ENCODE measurements at places on chromosomes 3 and 15.
A peak's percentile ranks its signal among the peaks of the same experiment; 100 is the strongest.

DNA sequence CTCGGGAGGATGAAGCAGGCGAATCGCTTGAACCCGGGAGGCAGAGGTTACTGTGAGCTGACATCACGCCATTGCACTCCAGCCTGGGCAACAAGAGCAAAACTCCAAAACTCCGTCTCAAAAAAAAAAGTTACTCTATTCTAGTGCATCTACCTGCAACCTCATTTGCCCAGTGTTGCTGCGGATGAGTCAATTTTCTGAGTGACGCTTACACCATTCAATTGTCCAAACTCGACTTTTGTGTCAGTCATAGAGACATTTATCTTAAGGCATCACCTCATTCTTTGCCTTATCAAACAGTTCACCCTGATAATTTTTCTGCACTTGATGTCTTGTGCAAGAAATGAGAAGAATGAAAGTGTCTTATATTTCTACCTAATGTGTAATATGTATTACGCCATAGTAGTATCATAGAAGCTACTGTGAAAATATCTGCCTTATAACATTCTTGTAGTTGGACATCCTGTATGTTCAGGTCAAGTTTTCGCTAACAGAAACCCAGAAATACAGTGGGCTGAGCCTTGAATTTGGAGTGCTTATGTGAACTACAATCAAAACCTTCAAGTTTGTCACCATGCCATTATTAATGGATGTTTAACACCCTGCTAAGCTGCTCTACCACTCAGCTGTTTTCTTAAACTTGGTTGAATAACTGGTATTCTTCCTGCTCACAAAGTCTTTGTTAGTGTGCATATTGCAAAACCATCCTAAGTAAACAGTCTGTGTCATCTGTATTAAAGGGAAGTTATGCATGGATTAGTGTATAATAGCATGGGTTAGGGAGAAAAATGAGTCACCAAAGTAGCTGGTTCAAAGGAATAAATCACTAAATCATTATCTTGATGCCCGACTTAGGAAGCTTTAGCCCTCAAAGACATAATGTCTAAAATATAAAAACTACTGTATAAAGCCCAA lies 531.0 kb upstream of the NR2F2 start:
- DNase-seq, result no peak

DNA sequence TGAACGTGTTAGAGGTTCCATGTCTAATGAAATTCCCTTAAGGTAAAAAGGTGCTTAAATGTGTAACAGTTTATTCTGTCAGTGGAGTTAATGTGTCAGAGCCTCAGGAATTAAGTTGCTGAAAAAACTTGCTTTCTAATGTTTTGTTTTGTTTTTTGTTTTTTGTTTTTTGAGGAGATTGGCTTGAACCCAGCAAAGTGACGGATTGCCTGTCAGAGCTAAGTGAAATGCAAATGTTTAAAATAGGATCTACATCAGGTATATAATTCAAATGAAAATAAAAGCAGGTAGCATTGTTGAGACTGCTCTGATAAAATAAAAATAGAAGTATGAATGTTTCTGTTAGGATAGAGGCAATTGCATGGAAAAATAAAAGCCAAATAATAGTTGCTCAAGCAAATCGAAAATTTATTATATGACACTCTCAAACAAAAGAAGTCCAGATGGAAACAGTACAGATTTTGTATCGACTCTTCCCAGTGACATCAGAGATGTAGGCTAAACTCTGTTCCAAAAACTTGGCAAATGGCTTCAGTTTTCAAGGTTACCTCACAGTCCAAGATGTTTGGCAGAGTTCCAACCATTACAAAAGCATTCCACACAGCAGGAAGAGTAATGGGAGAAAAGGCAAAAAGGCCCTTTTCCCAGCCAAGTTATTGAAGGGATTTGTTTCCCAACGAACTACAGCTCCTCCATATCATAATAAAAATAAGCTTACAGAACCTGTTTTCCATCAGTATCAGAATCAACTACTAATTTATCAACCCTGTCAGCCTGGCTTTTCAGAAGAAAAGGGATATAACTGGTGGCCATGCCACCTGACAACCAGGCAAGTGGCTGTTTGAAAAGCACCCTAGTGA lies 291.0 kb downstream of the TBL1XR1 start:
- no peak for DNase-seq

DNA sequence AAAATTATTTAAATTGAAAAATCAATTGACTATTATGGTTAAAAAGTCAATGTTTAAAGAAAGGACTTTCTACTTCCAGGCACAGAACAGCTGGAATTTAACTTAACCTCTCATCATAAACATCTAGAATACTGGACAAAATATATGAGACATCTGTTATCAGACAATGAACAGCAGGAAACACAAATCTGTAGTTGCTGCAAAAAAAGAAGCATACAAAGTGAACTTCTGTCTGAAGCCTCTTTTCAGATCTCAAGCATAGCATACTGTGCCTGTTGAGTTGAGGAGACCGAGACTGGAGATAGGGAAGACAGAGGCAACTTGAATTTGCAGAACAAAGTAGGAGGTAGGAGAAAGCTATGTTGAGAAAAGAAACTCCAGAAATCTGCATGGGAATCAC lies 140.0 kb upstream of the CBLB start:
- DNase-seq, result no peak

DNA sequence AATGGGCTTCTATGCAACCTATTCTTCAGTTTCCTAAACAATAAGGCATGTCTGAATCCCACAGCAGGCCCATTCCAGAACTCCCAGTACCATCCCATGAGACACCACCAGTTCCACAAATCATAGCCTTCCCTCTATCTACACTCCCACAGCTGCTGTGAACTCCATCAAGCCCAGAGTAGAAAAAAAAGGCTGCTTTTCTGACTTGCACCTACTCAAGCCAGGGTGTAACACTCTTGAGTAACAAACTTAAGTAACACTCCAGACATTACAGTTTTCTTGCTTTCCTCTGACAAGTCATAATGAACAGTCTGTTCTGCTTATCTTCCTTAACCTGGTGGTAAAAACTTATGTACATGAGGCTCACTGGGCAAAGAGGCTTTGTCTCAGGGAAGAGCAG lies 283.1 kb downstream of the NFKBIZ start:
- peak; percentile 31 for DNase-seq

DNA sequence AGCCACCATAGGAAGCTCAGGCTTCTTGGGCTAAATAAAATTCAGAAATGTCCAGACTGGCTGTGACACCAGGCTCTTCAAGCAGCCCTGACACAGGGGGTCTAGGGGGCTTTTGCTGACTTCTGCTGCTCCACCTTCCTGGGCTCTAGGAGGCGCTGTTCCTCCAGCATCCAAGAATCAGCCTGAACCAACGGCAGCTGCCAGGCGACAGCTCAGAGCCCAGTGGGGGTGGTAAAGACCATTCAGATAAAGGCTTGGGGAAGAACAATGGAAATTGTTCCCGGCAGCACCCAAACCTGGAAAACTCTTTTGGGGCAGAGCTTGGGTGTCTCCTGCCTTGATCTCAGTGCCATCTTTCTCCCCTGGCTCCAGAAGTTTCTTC lies 21.6 kb upstream of the PSTPIP1 start:
- DNase-seq, result peak; percentile 71

DNA sequence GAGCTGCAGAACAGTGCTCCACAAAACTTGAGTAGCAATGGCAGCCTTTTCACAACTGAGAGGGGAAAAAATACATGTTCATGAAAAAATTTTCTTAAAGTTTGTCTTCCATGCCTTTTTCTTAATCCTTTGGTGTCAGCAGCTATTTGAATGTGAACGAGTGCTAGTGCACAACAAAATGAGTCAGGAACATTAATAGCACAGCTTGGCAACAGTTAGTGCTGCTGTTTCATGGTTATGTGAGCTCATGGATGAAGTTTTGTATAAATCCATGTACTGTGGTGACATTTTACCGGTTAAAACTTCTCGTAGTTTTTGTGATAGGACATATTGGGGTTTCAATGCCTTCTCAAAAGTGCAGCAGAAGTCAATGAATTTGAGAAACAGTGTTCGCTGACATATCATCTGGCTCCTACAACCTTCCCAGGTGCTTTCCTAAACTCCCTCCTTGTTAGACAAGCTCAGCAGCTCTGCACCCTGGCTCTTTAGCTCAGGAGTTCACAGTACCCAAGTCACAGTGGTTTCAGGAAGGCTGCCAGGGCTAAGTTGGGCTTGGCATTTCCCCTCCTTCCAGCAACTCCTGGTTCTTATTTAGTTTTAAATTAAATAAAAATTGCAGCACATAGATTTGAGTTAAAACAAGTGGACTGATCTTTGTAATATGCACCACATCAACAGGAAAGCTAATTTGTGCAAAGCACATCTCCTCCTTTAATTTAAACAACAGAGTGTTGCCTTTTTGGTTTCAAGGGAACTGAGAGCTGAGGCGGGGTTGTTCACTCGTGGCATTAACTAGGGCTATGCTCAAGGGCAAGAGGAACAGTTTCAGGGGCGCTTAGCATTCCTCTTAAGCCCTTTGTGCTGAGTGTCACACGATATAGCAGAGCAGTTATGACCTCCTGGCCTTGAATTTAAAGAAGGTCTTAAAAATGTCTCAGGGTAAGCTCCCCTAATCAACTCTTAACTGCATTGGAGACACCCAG lies 362.8 kb downstream of the CHST2 start:
- DNase-seq, result no peak

- no peak for DNase-seq
Measured at GRCh38 chr3:105883798-105884377, 15.1 kb upstream of the CBLB start.

- no peak for DNase-seq
Measured at GRCh38 chr15:74976159-74976558, 19.2 kb upstream of the SCAMP5 start.

GRCh38 chr15:68431792-68432401 lies at the start of gene ITGA11:
ITGA11 (minus strand) TSS chr15:68432163; CDS start chr15:68432066, 97 bp downstream.
- DNase-seq, result no peak

DNA sequence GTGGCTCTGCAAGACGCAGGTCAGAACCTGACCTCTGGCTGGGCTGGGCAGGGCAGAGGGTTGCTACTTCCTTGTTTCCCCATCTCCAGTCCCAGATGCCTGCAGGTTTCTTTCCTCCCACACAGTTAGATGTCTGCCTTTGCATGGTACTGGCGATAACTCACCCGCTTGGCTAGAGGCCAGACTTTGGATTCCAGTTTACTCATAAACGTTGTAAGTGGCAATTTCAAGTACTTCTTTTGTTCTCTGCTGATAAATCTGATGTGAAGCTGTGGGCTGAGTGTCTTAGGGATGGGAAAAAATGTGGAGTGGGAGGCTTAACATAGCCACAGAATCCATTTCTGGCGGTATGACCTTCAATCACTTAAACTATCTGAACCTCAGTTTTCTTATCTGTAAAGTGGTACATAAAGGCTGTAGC lies 194.2 kb downstream of the EBLN2 start:
- DNase-seq, result no peak

DNA sequence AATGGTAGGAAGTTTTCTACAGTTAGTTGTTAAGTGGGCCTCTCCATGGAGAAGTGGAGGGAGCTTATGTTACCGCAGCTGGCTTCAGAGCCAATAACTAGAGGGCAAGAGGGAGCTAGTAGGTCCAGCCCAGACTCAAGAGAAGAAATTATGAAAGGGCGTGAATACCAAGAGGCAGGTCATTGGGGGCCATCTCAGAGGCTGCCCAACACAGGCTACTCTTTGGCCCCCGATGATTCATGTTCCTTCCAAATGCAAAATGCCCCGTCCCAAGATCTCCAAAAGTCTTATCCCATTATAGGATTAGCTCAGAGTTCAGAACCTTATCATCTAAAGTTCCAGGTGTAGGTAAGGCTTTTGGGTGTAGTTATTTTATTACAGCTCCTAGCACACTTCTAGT lies 94.5 kb downstream of the FNDC3B start:
- no peak for DNase-seq

GRCh38 chr3:24494618-24495325 lies at the start of gene THRB:
THRB (minus strand) TSS chr3:24494850.
- peak; percentile 72 for DNase-seq

GRCh38 chr3:63128380-63128779 lies 149.7 kb upstream of the SYNPR start:
- DNase-seq, result no peak

GRCh38 chr3:50542177-50543034 lies 25.1 kb downstream of the C3orf18 start:
- DNase-seq, result peak; percentile 80

DNA sequence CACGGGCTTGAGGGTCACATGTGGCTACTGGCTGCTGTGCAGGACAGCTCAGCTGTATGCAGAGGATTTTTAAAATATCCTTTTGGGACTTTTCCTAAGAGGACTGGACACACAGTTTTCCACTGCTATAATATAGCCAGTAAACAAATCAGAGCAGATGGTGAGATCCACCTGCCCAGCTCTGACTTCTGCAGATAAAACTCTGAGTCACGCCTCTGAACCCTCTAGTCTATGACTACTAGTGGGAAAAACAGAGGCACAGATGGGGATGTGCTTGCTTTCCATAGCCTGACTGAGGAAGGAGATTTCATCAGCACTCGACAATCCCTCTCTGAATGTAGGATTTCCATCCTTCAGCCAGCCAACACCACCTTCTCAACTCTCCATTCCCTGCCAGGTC lies 45.1 kb downstream of the COLQ start:
- DNase-seq, result no peak

DNA sequence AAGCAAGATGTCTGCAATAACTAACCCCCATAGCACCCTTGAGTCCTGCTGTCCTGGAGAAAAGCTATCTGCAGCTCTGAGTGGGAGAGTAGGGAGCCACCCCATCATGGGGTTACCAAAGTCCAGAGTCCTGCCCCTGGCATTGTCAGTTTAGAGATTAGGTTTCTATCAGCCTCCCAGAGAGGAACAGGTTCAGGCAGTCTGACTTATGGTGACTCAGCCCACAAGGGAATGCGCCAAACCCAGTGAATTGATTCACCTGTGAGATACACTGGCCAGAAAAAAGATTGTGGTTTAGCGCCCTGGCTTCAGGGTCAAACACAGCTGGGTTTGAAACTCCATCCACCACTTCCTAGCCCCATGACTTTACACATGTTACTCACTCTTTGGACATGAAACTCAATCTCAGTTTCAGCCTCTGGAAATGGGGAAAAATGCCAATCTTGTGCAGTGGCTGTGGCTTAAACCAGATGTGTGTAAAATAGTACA lies 263.6 kb upstream of the HES1 start:
- no peak for DNase-seq

DNA sequence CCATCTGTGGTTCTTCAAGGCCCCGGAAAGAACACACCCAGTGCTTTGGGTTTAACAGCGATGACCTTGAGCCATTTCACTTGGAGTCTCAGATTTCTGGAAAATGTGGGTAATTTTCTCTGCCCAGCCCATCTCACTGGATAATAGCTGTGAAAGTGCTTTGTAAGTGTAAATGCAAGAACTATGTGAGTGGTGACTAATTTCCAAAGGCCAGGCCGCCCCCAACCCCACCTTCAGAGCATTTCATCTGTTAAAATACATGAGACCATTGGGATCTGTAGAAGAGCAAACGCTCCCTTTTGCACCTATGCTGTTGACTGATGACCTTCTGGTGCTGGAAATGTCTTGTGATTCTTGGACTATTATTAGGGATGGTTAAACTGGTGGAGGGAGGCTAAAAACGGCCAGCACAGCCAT lies 196.8 kb upstream of the LPP start:
- no peak for DNase-seq

- no peak for DNase-seq
Measured at GRCh38 chr3:29590012-29590411, 309.1 kb downstream of the RBMS3 start.

GRCh38 chr15:51307811-51308210 lies 30.6 kb downstream of the CYP19A1 start:
- no peak for DNase-seq

- DNase-seq, result no peak
Measured at GRCh38 chr15:80507638-80508316, 103.6 kb downstream of the ARNT2 start.

Data from head of caudate nucleus (tissue), 42 donors.